ENCODE measurements at places on chromosomes 3 and 15. TPM values are rescaled to one million over a fixed set of nuclear protein-coding genes. Genes with fewer than 3 reads are reported as not detected.

The NR1I2 gene
- not detected for total RNA-seq

The FHIT gene
- not detected for total RNA-seq

DNA sequence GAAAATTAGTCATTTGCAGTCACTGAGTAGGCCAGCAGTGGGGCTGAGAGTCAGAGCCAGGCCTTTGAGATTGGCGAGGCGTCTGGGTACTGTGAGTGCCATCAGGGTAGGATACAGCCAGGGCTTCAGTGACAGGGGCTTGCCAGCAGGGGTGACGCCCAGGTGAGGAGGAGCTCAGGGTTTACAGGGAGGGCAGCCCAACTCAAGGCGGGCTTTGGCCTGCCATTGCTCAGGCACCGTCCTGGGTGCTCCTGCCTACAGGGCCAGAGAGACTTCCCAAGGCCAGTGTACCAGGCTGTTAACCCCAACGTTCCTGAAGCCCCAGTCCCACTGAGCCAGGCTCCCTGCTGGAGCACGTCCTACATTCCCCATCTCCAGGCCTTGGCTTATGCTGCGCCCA, 152.0 kb downstream of the FBLN2 start:
- no peak for DNase-seq

DNA sequence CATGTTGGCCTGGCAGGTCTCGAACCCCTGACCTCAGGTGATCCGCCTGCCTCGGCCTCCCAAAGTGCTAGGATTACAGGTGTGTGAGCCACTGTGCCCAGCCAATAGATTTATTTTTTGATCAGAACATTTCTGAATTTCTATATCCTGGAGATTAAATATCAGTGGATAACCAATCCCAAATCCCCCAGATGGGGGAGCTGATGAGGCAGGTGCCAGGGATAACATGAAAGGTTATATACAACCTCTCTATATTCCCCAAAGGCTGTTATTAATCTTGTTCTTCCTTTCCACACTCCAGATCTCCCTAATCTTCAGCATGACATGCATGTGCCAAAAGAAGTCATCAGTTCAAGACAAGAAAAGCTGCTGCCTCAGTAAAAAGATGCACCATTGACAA, 112.3 kb downstream of the WDR76 start:
- peak; percentile 33 for DNase-seq

DNA sequence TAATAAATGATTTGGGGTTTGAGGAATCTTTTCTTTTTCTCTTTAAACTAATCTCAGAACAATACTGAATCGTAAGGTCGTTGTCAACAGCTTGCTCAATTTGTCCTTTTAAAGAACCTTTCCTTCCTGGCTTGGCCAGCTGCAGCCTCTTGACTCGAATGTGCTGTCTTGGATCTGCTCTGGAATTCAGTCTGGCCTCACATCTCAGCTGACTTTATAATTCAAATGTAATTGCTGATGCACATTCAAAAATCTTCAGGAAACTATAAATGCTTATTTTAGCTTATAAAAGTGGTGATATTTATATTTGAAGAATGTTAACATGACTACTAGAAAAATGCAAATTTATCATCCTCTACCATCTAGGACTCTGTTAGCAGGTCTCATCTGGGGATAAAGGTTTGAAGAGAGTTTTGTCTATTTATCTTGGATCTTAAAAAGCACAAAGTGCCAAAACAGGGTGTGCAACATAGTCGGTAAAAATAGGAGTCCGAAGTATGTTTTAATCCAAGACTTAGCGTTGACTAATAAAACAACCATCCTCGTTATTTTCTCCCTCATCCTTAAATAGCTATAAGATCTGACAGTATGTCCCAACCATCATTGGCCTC, 1035.2 kb downstream of the MCTP2 start:
- peak; percentile 45 for DNase-seq

- peak; percentile 19 for DNase-seq
Observed at GRCh38 chr3:163056874-163057497, 1560.4 kb downstream of the OTOL1 start.

The EFHB gene
- under 0.01 TPM for total RNA-seq

DNA sequence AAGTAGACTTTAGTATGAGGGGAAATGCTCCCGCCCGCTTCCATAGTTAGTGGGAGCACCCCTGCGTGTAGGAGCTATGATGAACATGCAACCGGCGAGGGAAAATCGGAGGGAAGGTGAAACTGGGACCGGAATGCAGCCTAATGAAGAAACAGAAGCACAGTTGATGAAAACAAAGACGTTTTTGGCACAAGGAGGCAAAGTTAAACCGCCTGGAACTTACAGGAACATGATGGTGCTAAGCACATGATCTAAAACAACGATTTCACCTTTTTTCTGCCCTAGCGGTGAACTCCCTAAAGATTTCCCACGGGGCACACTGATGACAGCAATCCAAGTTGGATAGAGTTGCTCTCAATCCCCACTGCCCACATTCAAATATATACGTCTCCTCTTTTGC, 49.4 kb upstream of the SPATA12 start:
- DNase-seq: no peak

- no peak for DNase-seq
Observed at GRCh38 chr3:25007974-25008658, 419.9 kb upstream of the RARB start.

The DHFR2 gene
- 2.3 TPM for total RNA-seq

DNA sequence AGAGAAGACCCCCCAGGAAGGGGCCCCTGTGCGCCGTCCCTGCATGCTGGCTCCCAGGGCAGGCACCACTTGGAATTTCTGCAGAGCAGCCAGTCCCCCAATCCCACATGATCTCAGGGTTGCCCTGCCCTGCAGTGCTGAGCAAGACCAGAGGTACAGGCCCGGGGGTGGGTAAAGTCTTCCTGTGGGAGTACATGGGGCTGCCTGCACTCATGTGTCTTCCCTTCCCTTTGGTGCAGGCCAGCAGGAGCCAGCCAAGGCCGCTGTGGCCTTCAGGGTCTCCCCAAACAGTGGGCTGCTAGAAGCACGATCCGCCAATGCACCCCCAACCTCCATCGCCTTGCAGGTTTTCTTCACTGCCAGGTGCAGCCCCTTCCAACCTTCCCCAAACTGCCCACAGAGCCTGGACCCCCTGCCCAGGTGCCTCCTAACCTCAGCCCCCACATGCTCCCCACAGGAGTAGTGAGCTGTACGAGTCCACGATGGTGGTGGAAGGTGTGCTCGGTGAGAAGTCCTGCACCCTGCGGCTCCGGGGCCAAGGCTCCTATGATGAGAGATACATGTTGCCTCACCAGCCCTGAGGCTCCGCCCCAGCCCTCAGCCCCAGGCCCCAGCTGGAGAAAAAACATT, 15.0 kb downstream of the ACAA1 start:
- no peak for DNase-seq

The CCR2 gene
- not detected for total RNA-seq

The GOLGA6D gene
- total RNA-seq: not detected

- DNase-seq: no peak
Observed at GRCh38 chr15:79844221-79844620, 52.6 kb downstream of the MTHFS start.

DNA sequence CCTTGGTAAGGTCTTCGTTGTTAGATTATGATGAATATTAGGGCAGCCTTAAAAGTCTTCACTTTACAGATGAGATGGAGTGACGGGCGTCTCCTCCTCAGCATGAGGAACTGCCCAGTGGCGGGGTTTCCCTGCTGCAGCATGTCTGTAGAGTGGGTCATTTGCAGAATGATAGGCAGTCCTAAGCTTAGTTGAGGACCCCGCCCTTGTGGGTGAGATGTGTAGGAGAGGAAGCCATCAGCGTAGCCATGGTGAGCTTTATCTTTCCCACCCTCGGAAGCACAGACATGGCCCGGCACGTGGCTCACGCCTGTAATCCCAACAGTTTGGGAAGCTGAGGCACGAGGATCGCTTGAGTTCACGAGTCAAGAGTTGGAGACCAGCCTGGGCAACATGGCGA, 877 bp downstream of the NIT2 start:
- DNase-seq: no peak

DNA sequence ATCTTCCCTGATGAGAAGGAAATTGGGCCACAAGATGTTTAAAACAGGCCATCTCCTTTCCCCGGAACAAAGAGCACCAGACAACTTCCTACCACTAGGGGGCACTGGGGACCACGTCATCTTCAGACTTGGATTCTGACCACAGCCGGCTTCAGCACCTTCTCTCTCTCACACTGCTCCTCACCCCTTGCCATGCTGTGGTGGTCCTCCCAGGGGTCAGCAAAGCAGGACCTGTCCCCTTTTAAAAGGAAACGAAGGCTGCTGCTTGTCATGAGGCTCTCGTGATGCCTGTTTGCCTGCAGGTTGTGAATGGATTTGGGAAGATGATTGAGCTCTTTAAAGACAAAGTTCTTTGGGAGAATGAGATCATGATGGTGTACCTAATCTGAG, 16.2 kb downstream of the RFT1 start:
- DNase-seq: peak; percentile 78

DNA sequence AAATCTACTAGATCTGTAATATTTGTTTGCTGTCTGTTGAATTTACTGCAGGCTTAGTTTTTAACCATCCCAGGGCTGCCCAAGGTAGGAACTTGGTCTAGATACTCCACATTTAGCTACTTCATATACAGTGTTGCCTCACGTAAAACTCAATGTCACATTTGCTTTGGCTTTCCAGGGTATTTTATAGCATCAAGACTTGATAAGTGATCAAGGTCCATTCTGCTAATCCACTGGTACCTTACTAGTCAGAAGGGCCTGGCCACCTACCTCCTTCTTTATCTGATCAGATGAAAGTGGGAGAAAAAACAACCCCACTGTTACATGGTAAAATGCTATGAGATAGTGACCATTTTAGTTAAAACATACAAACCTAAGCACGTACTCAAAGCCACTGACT, 25.5 kb upstream of the GREM1 start:
- no peak for DNase-seq

GRCh38 chr3:16912400-16913263, 27.9 kb downstream of the PLCL2 start:
- DNase-seq: no peak

- peak; percentile 28 for DNase-seq
Observed at GRCh38 chr15:100987143-100987542, 68.0 kb downstream of the LRRK1 start.

- DNase-seq: no peak
Observed at GRCh38 chr3:115208066-115208750, 61.1 kb upstream of the ZBTB20 start.

The WNT5A gene
- 224 TPM for total RNA-seq

The NRROS gene
- total RNA-seq: not detected

The TPRG1 gene
- total RNA-seq: not detected

The CIB2 gene
- total RNA-seq: 2.5 TPM

GRCh38 chr3:119173325-119173724, at the start of gene UPK1B:
UPK1B (plus strand) TSS chr3:119173598; CDS start chr3:119186742, 13,144 bp downstream.
- no peak for DNase-seq

GRCh38 chr3:177828208-177828565, 630.9 kb upstream of the TBL1XR1 start:
- DNase-seq: no peak

GRCh38 chr15:42921342-42921731, 759 bp upstream of the TTBK2 start:
- peak; percentile 8 for DNase-seq
